Left lung (tissue), 14 donors: ENCODE measurements at places on chromosomes 6 and 20.

GRCh38 chr6:76003113-76003512 lies 69.3 kb downstream of the IMPG1 start:
- DNase-seq, result no peak

DNA sequence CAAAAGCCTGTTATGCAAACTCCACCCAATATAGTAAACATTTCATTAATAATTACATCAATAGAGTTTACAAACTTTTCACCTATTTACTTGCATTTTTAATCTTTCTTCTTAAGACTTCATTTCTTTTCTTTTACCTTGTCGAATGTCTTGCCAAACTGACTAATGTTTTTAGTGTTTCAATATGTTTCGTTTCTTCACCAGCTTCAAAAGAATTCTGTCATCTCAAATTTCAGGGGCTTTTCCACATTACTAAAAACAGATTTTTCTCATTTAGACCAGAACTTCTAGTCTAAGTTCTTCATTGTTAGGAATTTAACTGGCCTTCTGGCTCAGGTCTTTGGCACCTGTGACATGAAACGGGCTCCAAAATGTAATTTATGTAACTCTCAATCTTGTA lies 196.5 kb downstream of the ARHGAP18 start:
- DNase-seq, result no peak

GRCh38 chr6:23280437-23280836 lies 711.1 kb downstream of the HDGFL1 start:
- no peak for DNase-seq

GRCh38 chr6:124859366-124859765 lies 102.9 kb upstream of the RNF217 start:
- DNase-seq, result no peak

DNA sequence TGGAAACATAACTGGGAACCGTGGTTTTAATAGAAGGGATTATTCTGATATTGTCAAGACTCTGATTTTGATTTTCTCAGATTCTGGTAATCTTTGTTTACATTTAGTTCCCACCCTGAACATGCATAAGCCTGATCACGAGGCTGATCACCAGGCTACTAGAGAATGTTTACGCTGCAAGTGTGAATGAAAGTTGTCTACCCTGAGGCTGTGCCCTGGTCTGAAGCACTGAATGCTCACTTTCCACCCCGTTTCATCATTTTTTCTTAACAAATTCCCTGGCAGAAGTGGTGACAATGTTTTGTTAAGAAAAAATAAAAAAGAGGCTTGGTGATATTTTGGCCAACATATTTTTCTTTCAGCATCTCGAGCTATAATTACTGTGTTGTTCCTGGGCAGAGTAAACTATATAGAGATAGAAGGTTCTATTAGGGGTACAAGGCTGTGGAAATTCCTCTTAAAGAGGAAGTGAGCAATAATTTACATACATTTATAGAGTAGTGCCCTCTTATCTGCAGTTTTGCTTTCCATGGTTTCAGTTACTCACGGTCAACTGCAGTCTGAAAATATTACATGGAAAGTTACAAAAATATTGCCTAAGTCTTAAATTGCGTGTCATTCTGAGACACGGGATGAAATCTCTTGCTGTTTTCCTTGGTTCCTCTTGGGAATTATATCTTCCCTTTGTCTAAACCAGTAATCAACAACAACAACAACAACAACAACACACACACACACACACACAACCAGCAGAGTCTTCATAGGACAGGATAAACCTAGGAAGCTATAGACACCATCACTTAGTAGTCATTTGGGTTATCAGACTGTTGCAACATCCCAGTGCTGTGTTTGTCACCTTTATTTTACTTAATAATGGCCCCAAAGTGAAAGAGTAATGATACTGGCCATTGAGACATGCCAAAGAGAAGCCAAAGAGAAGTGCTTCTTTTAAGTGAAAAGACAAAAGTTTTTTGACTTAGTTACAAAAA lies 566.6 kb upstream of the CITED2 start:
- no peak for DNase-seq

GRCh38 chr20:5885866-5886265 lies 64.5 kb downstream of the TRMT6 start:
- DNase-seq, result no peak

DNA sequence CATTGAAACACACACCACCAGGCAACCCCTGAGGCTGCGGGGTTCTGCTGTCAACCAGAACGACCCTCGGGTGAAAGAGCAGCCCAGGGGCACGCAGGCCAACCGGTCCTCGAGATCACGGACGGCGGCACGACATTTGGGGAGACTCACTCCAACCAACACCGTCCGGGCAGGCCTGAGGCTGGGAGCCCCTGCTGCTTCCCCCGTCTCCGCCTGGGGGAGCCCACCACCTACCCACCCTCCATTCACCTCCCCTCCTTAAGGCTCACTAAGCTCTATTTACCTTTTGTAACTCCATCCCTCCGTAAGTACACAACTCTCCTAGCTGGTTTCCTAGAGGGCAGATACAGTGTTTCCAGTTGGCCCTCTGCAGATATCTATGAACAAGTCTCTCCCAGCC lies 971.3 kb upstream of the DEFB115 start:
- DNase-seq, result no peak

- DNase-seq, result no peak
Measured at GRCh38 chr20:25586877-25587276, 1.5 kb upstream of the NINL start.

GRCh38 chr20:11375335-11375734 lies 542.4 kb upstream of the BTBD3 start:
- DNase-seq, result no peak

DNA sequence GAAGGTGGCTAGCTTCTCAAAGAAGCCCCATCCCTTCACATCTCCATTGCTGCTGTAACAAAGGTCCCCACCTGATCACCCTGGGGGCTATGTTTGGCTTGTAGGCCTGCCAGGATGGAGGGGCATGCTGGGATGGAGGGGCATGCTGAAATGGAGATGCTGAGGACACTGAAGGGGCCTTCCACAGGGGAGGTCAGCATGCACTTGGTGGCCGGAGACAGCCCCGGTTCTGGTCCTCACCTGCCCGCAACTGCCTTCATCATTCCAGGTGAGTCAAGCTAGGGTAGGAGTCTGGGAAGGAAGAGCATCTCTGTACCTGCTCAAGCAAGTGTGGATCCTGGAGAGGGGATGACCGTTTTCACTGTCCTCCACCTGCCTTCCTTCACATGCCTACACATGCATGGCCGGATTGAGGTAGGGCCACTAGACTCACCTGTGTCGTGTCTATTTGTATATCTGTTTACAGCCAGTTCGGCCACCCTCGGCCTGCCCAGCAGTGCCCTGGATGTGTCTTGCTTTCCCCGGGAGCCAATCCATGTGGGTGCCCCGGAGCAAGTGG lies 6.0 kb downstream of the L3MBTL1 start:
- DNase-seq, result no peak

DNA sequence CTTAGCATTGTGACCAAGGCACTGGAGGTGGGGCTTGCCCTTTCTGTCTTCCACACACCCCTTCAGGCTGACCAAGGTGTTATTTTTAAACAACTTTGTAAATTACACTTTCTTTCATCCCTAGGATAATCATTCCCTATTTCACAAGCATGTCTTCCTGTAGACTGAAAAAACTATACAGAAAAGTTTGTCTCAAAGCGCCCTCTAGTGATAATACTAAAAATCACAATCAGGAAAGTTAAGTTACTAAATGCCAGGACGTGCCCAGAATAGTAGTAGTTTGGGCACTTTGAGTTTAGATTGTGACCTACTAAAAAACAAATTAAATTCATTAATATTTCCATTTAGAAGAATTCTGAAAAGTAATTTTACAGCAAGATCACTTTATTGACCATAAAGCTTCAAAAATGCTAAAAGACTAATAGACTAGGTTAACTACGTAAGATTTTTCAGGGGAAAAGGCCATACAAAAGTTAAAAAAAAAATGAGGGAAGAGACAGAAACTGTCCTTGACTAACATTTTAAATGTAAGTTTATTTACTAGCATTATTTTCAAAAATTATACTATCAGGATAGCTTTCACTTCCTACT lies 123.3 kb upstream of the DUSP22 start:
- no peak for DNase-seq

GRCh38 chr6:4336778-4337442 lies 201.5 kb upstream of the ECI2 start:
- DNase-seq, result no peak

DNA sequence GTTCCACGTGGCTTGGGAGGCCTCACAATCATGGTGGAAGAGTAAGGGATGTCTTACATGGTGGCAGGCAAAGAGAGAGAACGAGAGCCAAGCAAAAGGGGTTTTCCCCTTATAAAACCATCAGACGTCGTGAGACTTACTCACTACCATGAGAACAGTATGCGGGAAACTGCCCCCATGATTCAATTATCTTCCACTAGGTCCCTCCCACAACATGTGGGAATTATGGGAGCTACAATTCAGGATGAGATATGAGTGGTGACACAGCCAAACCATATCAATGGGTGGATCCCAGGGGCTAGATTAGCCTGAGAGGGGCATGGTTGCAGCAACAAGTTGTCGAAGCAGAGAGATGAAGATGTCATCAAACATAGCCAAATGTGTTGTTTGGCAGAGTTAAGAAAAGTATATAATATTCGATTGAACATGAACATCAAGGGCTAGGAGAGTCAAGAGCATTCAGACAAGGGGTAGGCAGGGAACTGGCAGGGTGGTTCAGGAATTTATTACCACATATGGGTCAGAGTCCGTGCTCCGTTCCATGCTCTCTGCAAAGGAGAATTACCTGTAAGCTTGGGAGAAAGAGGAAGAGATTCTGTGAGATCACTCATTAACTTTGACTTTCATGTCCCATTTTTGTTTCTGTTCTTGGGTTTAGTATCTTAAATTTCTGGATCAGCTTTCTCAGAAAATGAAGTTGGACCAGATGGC lies 98.8 kb downstream of the CCDC170 start:
- DNase-seq, result no peak

- DNase-seq, result no peak
Measured at GRCh38 chr6:150334790-150335783, 33.7 kb upstream of the IYD start.

GRCh38 chr6:93266116-93266817 lies 153.1 kb downstream of the EPHA7 start:
- no peak for DNase-seq

- no peak for DNase-seq
Measured at GRCh38 chr6:139316622-139317317, 25.0 kb upstream of the TXLNB start.

GRCh38 chr6:166206510-166207283 lies 39.0 kb upstream of the TBXT start:
- no peak for DNase-seq

DNA sequence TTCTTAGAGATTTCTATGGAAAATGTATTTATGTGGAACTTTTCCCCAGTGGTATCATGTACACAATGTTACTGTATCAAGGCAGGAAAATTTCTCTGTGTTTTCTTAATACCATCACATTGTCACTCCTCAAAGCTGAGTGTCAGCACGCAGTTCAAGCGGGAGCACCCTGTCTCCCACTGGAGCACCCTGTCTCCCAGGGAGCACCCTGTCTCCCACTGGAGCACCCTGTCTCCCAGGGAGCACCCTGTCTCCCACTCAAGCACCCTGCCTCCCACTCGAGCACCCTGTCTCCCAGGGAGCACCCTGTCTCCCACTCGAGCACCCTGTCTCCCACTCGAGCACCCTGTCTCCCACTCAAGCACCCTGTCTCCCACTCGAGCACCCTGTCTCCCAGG lies 51.3 kb downstream of the PSMG4 start:
- DNase-seq, result no peak

DNA sequence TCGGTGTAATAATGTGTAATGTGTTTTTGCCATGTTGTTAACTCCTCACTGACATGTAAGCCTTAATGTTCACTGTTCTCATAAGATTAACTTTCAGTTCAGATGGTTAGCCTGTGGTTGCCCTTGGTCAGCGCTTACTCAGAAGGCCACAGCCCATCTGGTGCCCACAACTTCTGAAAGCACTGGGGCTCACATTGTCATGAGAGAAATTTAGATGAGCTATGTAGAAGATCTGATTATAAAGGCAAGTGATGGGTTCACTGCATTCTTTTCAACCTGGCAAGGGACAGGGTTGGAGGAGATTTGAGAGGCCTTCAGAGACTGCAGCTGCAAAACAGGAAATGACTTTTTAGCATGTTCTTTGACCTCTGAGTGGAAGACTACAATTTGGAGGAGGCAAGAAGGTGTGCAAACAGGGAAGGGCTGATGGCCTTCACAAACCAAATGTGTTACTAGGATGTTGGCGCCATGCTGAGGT lies 242.3 kb upstream of the SUPT3H start:
- no peak for DNase-seq

GRCh38 chr6:1757131-1757530 lies 147.4 kb downstream of the FOXC1 start:
- DNase-seq, result no peak

- no peak for DNase-seq
Measured at GRCh38 chr6:143119260-143119659, 58.6 kb downstream of the AIG1 start.

- no peak for DNase-seq
Measured at GRCh38 chr20:62543470-62544302, 67.9 kb upstream of the GATA5 start.

DNA sequence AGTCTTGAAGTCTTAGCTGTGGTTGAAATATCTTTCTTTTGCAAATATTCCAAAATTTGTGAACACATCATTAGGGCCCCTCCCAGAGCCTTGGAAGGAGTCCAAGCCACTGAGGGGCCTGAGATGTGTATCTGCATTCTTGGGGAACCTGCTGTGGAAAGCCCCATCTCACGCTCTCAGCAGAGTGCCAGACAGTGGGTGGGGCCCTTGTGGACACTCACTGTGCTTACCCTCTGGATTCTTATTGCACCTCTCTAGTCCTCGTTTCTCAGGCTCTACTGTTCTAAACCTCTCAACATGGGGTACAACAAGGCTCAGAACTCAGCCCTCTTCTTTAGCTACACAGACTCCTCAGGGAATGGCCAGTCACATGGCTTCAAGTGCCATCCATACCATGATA lies 416.2 kb upstream of the CDH4 start:
- no peak for DNase-seq

- no peak for DNase-seq
Measured at GRCh38 chr6:55100686-55101085, 73.6 kb upstream of the HCRTR2 start.

DNA sequence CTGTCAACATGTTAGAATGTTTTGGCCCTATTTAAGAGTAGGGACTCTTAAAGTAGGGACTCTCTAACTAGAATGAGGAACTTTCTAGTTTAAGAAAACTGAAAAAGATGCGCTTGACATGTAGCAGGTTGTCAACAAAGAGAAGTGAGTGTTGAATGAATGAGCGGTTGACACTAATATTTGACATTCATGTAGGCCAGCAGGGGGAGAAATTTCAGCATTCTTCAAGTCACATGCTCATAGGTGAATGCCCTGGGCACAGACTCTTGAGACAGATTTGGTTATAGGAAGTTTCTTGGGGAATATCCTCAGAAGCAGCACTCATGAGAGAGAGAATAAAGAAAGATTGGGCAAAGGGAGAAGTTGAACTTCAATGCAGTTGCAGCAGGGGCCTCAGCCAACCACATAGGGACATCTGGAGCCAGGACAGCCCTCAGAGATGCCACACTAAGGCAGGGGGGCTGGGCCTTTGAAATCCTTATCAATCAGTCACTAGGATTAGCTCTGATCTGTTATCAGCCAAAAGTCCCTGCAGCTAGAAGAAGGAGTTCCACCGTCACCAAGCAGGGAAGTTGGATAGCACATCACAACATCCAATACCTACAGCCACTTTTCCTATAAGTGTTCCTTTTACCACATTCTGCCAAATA lies 145.1 kb upstream of the FKBP1C start:
- DNase-seq, result no peak
